Cerebellar nuclear complex (tissue), 1 donor: ENCODE measurements at places on chromosomes 16 and 17.

DNA sequence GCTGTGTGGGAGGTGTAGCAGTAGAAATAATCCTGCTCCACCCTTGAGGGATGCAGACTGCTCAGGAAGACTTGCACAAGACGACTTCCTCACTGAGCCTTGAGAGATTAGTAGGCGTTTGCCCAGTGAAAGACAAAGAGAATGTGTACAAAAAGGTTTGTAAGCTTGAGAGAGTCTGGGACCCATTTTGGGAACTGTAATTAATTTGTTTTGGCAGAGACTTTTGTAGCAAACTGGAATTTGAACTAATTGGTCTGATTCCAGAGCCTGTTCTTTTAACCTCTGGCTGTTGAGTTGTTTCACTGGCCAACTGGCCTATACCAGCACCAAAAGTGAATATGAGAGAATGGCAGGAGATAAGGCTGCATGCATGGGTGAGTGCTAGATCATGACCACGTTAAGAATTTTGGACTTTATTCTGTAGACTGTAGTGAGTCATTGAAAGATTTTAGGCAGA is 75.5 kb downstream of the AATF start:
- no peak for DNase-seq

- DNase-seq = no peak
Observed at GRCh38 chr17:57868007-57868909, 18.4 kb upstream of the MRPS23 start.

DNA sequence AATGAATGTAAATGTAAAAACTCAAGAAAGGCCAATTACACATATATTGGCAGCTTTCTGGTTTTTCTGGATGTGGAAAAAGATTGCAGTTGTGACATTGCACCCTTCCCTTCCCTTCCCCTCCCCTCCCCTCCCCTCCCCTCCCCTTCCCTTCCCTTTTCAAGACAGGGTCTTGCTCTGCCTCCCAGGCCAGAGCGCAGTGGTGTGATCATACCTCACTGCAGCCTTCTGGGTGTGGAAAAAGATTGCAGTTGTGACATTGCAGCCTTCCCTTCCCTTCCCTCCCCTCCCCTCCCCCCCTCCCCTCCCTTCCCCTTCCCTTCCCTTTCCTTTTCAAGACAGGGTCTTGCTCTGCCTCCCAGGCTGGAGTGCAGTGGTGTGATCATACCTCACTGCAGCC is 41.7 kb downstream of the PIK3R5 start:
- no peak for DNase-seq

DNA sequence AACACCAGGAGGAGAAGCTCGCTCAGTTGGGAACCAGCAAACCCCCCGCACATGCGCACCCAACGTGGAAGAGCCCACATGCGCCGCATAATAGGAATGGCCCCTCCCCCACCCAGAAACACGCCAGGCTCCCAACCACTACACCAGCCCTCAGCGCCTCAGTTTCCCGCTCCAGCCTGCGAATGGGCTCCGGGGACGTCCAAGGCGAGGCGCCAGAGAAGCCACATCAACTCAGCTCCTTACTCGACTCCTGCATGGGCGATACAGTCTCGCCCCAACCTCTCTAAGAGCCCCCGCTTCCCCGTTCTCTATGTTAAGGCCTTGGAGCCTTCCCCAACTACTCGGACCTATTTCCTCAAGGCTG is 504 bp downstream of the SRSF1 start:
- DNase-seq = no peak

- DNase-seq = no peak
Observed at GRCh38 chr17:72255481-72255880, 134.7 kb downstream of the SOX9 start.

DNA sequence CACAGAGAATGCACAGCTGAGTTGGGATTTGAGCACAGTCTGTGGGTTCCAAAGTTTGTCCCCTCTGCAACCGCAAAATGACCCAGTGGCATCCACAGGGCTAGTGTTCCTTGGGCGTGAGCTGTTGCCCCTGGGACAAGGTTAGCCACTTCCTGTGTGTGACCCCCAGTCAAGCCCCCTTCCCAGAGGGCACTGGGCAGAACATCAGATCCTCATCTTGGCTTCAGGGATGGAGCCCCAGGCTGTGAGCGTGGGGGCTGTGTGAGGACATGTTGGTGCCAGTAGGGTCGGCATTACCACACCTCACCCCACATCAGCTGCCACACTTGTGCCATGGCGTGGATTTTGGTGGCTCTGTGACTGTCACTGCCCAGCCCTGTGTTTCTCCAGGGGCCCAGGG is 55.3 kb downstream of the USP22 start:
- DNase-seq = no peak

- no peak for DNase-seq
Observed at GRCh38 chr16:9650284-9650683, 531.9 kb downstream of the GRIN2A start.

GRCh38 chr16:84845496-84846002 is 25.8 kb downstream of the CRISPLD2 start:
- DNase-seq = no peak
